ENCODE measurements at places on chromosomes 1 and 21.

DNA sequence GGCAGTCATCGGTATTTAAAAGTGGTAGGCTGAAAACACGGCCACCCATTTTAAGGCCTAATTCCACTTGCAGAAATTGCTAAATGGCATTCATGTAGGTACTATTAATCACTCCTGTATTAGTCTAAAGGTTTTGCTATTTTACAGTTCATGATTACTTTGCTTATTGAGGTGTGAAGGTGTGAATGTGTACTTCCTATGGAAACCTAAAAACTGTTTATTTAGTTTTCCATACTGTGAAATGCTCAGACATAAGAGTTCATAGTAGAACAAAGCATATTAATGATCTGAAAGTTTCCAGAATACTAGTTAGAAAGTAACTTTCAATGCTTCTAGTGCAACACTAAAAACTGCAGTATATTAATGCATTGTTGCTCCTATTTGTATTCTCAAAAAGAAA, 69.8 kb downstream of the ITGB3BP start:
- no peak for DNase-seq

DNA sequence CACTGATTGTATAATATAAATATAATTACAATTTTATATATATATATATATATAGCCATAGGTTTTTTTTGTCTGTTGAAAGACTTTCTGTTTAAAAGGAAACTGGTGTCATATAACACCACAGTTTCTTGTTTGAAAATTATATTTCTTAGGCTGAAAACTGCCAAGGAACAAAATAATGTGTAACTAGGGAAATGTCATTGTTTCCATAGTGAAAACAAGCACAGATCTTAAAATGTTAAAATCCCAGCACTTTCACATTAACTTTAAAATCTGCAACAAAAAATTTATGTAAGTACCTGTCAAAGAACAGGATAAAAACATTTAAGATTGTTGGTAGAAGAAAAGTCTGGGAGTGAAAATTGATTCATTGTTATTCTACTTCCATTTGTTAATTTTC, 104.2 kb downstream of the ATP6V1G3 start:
- no peak for DNase-seq

DNA sequence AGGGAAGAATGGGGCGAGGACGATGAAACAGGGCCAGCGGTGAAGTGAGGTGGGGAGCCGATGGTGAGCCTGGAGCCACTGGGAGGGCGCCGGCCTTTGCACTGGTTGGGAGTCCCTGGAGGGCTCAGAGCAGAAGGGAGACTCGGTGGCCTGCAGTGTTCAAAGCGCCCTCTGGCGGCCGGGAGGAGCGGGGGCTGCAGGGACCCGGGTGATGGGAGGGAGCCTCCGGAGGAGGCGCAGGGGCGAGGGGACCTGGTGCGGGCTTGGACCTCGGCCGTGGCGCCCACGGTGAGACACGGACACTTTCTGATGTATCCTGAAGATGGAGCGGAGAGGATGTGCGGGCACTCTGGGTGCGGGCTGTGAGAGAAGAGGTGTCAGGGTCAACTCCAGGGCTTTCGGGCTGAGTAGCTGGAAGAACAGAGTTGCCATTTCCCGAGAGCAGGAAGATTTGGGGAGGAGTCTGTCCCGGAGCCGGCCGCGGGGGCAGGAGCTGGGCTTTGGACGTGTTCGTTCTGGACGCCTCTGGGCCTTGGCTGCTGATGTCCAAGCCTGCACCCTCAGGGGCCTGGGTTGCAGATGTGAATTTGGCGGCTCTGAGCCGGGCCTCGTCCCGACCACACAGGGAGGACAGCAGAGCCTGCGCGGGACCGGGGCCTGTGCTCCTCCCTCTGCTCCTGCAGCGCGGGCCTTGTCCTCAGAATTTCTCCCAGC, 29.7 kb downstream of the HEYL start:
- peak; percentile 50 for DNase-seq

- no peak for DNase-seq
Observed at GRCh38 chr1:40648928-40649591, 16.4 kb downstream of the RIMS3 start.

DNA sequence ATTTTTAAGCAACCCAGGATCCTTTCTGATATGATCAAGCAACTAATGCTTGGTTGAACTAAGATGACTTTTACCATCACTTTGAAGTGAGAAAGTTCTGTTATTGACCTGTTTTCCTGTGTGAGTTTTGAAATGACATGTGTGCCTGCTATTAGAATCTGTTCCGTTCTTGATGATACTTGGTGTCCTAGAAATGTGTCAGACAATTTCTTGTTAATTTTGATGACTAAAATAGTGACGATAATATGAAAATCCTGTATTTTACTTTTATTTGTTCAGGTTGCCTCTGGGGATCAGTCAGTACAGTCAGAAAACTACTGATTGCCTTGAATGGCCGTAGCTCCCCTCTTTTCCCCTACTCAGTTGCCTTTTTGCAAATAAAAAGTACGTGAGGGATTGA, 228.0 kb downstream of the RYR2 start:
- DNase-seq: no peak

DNA sequence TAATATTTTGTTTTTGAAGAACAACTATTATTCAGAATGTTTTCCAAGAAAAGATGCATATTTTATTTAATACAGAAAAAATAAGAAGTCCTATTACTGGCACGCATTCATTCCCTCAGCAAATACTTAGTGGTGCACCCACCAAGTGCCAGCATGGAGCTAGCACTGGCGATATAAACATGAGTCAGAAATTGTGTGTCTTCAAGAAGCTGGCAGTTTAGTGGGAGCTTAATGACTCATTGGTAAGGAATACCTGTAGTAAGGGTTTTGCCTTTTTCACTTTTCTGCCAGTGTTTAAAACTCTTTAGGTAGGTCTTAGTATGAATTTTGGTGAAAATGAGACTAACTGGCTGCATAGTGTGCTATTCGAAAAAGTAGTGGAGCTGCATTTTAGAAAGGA, 6.3 kb downstream of the MAGI3 start:
- DNase-seq: peak; percentile 64

DNA sequence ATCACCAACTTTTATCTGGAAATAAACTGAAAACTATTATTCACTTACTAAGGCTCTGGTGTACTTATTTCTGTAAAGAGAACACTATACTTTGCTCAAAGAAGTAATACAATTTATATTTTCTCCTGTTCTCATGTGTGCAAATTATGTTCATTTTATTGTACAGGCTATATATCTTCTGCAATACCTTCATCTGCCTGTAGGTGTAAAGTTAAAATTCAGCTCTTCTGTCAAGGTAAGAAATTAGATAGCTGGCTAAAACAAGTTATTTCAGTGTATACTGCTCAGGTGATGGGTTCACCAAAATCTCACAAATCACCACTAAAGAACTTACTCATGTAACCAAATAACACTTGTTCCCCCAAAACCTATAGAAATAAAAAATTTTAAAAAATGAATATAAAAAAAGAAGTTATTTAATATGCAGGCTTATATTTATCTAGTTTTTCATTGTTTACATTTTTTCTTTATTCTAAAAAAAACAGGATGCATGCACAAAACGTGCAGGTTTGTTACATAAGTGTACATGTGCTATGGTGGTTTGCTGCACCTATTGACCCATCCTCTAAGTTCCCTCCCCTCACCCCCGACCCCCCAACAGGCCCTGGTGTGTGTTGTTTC, 81.5 kb downstream of the PTGER3 start:
- peak; percentile 10 for DNase-seq

GRCh38 chr1:31084782-31085569, 19.5 kb upstream of the PUM1 start:
- DNase-seq: no peak

DNA sequence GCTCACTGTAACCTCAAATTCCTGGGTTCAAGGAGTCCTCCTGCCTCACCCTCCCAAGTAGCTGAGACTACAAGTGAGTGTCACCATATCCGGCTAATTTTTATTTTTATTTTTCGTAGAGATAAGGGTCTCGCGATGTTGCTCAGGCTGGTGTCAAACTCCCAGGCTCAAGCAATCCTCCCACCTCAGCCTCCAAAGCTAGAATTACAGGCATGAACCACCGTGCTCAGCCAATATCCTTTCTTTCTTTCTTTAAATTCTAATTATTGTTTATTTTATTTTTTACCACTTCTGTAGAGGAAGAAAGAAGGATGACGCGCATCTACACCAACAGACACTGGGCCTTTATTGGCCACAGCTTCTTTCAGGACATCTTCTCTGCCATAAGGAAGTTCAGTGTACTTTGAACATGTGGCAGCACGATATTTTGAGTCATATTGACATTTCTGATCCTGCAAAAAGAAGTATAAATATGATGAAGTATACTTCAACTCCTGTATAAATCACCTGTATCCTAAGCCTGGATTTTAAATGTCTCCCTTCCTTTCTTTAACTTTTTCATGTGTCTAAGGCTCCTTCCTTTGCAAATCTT, 15.8 kb downstream of the CTSS start:
- DNase-seq: no peak

GRCh38 chr21:20258542-20258941, 739.7 kb upstream of the NCAM2 start:
- DNase-seq: no peak

DNA sequence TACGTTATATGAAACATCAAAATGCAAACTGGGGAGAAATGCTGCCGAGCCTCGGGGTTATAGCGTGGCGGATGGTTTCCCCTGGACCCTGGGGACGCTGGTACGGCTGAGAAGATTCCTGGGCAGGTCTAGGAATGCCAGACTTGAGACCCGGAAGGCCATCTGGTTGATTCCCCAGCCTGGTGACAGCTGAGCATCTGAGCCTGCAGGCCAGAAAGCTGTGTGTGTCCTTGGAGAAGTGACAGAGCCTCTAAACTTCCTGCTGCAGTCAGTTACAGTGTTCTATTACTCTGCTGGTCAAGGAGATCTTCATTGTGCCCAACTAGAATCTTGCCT, 2.3 kb downstream of the VASH2 start:
- no peak for DNase-seq

- DNase-seq: no peak
Observed at GRCh38 chr1:24384251-24385090, 29.1 kb downstream of the STPG1 start.

DNA sequence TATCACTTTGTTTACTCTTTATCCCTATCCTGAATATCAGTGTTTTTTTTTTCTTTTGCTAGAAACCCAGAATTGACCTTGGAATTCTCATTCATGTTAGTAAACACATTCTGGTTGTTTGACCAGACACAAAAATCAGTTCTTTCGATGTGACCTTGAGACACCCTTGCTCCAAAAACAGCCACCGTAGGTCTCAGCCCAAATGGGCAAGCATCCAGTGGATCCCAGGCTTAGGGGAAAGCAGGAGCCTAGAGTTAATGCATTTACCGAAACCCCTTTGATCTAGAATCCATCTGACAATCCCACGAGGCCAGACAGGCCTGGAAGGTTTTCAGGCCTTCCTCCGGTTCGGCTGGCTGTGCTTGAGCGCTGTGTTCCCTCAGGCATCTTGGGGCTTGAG, 47.6 kb downstream of the IRF2BP2 start:
- DNase-seq: no peak

DNA sequence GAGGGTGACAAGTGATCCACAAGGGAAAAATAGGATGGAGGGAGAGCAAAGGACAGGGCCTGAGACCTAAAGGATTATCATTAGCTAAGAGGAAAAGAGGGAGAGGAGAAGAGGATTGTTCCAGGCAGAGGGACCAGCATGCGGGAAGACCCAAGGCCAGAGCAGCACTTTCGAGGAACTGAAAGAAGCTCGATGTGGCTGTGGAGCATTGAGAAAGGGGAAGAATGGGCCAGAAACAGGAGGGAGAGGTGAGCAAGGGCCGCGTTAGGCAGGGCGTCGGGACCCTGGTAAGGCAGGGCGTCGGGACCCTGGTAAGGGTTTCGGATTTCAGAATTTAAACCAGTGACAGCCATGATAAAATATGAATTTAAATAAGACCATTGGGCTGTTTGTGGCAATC, 22.8 kb upstream of the CSF1 start:
- DNase-seq: no peak

GRCh38 chr1:67226688-67227087, 60.4 kb downstream of the IL23R start:
- DNase-seq: no peak

GRCh38 chr1:239386453-239387303, at the start of gene CHRM3:
CHRM3 (plus strand) TSS chr1:239386568; CDS start chr1:239907452, 520,884 bp downstream.
- no peak for DNase-seq

DNA sequence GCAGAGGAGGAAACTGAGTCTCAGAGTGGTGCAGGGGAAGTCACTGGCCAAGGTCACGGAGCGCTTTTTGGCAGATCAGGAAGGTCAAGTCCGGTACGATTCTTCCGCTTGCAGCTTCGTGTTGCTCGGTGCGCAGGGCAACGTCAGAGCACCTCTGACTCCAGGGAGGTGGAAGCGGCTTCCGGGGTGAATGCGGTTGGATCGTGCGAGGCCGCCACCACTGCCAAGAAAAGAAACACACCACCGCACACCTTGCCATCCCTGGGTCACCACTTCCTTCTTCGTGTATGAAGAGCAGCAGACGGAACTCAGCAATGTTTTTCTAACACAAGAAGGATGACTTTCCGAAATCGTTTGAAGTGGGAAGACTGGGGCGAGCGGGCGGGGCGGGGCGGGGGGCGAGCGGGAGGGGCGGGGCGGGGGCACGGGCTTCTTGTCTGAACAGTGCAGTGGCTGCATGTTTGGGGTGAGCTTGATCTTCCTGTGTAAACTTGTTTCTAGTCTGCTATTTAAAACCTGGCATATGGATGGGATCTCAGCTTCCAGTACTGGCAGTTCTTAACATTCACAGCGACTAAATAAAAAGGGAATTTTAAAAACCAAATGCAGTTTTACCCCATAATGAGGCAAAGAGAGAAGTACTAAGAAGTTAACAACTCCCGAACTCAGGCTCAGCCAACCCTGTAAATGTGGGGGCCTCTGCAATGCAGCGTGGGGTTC, 300.0 kb downstream of the RRAGC start:
- no peak for DNase-seq

- no peak for DNase-seq
Observed at GRCh38 chr1:46528297-46528955, 23.0 kb downstream of the KNCN start.

DNA sequence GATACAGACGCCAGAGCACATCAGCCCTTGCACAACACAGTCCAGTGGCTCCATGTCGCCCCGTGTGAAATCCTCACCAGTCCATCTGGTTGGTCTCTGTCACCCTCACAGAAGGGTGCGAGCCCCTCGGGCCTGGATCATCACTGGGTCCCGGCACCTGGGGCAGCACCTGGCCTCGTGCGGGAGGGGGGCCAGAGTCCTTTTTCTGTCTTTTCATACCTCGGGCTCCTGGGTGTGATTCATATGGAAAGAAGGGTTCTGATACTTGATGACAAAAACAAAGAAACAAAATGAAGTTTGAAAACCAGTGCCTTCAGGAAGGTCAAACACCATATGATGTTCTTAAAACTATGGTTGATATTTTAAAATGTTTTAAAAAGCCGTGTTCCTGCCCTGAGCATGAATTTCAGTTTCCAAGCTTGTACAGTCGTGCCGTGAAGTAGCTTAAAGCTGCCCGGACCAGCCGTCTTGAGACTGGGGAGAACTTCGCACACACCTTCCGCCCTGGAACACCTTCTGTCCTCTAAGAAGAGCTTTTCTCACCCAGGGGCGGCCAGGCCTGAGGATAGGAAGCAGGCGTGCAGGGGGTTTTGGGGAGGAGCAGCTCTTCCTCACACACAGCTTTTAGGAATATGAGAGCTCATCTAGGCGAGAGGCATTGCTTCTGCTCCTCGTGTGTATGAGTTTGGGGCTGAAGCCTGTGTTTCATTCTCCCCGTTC, 35.2 kb downstream of the SLC37A1 start:
- no peak for DNase-seq

All from HCT116 (cell line).